ENCODE measurements at places on chromosomes 11 and 22. TPM values are rescaled to one million over a fixed set of nuclear protein-coding genes. Genes with fewer than 3 reads are reported as not detected.
A peak's percentile ranks its signal among the peaks of the same experiment; 100 is the strongest.

GRCh38 chr11:76135491-76135890, 70.8 kb downstream of the WNT11 start:
- no peak overlapping the region for H3K27ac ChIP-seq
- H3K4me1 ChIP-seq, result peaks cover 12% of the 10 kb centered on the region
- H3K36me3 ChIP-seq, result peaks cover 28% of the 10 kb centered on the region
- H3K4me3 ChIP-seq, result no peak overlapping the region
- no peaks in the 10 kb centered on the region for H3K27me3 ChIP-seq

DNA sequence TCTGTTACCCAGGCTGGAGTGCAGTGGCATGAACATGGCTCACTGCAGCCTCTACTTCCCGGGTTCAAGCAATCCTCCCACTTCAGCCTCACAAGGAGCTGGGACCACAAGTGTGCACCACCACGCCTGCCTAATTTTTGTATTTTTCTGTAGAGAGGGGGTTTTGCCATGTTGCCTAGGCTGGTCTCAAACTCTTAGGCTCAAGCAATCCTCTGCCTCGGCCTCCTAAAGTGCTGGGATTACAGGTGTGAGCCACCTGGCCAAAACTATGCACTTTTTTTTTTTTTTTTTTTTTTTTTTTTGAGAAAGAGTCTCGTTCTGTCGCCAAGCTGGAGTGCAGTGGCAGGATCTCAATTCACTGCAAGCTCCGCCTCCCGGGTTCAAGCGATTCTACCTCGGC, 12.4 kb upstream of the CLDN5 start:
- H3K27ac ChIP-seq, result no peak overlapping the region
- peaks cover 9% of the 10 kb centered on the region for H3K27me3 ChIP-seq
- no peaks in the 10 kb centered on the region for H3K4me1 ChIP-seq
- no peak for DNase-seq

Gene LRP5
- 64.7 TPM for total RNA-seq

Gene MUC2
- total RNA-seq, result 0.43 TPM

Gene NCF4
- 6.4 TPM for total RNA-seq

GRCh38 chr22:24087071-24087795, 76.1 kb downstream of the CABIN1 start:
- no peak for DNase-seq
- H3K36me3 ChIP-seq, result peaks cover 67% of the 10 kb centered on the region
- H3K4me1 ChIP-seq, result no peaks in the 10 kb centered on the region
- H3K27ac ChIP-seq, result no peak overlapping the region
- H3K4me3 ChIP-seq, result no peak overlapping the region

DNA sequence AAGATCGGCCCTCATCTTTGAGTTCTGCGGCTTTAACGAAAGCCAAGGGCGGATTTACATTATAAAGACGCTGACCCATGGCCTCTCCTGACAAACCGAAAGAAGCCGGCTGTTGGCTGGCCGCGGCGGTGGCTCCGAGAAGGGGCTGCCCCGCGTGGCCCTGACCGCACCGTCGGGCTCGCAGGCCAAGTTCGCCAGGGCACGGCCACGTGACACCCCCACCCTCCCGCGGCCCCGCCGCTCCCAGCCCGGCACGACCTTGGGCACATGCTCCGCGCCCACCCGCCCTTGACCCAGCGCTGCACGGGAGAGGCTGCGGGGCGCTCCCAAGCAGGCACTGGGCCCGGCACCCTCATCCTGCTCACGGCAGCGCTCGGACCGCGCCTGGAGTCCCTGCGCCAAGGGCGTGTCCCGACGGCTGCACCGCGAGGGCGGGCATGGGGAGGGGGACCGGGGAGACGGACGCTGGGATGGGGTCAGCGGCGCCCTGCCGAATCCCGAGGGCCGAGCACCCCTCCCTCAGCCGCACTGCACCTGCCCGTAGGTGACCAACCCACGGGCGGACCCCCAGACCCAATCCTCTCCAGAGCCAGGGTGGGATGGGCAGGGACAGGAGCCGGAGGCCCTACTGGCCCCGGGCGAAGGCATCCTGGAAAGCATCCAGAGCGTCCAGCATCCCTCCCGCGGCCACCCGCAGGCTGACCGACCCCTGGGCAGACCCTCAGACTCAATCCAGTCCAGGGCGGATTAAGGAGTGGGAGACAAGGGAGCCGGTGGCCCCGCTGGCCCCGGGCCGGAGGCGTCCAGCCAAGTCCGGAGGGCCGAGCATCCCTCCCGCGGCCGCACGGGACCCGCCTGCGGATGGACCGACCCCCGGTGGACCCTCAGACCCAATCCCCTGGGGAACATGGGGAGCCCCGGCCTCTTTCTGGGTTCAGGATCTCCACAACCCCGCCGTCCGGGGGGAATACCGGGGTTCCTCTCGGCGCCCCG, 759 bp downstream of the CPT1A start:
- H3K27me3 ChIP-seq, result no peaks in the 10 kb centered on the region
- peak; percentile 82 for DNase-seq
- peak overlapping the region; percentile 86 for H3K4me3 ChIP-seq
- peaks cover 58% of the 10 kb centered on the region for H3K4me1 ChIP-seq
- H3K36me3 ChIP-seq, result no peaks in the 10 kb centered on the region

DNA sequence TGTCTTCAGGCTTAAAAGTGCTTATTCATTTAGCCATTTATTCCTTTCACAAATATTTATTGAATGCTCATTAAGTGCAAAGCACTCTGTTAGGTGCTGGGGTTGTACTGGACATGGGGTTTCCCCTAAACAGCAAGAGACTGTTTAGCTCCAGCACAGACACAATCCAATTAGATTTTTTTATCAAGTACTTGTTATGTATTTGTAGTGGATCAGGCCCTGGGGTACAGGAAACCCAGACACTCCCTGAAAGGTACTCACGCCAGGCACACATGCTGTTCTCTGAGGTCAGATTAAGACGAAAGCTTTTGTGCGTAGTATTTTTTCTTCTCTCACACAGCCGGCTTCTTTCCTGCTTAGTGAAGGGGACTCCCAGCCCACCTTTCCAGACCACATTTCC, 218.1 kb upstream of the PLET1 start:
- no peaks in the 10 kb centered on the region for H3K4me1 ChIP-seq
- DNase-seq, result peak; percentile 14
- no peaks in the 10 kb centered on the region for H3K27me3 ChIP-seq

DNA sequence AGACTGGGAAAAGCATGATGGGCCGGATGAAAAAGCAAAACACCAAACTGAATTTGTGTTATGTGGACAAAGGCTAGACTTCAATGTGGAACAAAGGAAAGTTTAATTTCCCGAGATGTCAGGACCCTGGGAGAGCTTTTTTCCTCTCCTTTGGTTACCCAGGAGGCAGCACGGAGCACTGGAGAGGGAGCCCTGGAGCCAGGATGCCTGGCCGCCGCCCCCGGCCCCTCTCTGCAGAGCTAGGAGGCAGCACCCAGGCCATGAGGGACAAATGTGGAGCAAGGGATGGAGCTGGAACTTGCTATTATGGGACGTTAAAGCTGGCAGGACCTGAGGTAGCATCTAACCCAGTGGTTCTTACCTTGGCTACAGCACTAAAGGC, 108.9 kb downstream of the MORC2 start:
- H3K27ac ChIP-seq, result no peak overlapping the region
- no peaks in the 10 kb centered on the region for H3K4me1 ChIP-seq
- no peak for DNase-seq
- no peaks in the 10 kb centered on the region for H3K36me3 ChIP-seq

Gene RAB36
- total RNA-seq, result 0.58 TPM

GRCh38 chr11:35683728-35684339, 21.3 kb downstream of the TRIM44 start:
- peaks cover 22% of the 10 kb centered on the region for H3K4me1 ChIP-seq
- H3K27ac ChIP-seq, result no peak overlapping the region
- peaks cover 34% of the 10 kb centered on the region for H3K36me3 ChIP-seq
- no peaks in the 10 kb centered on the region for H3K27me3 ChIP-seq
- DNase-seq, result no peak
- H3K4me3 ChIP-seq, result no peak overlapping the region

Gene NPAS4
- total RNA-seq, result not detected

DNA sequence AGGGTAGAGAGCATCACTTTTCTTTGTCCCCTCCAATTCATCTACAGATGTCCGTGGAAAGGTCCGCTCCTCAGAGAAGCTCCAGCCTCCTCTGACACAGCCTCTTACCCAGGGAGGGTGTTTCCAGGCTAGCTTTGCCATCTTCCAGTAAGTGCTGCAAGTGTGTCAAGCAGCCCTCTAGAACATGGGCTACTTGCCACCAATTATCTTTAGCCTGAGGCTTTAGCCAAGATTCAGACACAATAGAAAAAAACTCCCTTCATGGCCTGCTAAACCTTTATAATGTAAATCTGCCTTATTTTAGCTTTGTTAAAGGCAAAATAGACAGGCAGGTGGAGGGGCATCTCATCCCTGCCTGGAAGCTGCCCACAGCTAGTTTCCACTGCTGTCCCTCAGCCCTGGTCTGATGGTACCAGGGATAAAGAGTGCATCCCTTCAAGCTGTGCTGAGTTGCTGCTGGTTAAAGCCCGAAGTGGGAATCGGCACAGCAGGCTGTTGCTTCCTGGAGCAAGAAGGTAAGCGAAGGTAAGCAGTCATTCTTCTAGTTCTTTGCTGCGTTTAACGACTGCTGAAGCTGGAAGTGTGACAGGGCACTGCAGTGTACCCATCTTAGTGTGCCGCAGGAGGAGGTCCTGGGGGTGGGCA, 190.1 kb upstream of the E2F8 start:
- H3K27ac ChIP-seq, result peak overlapping the region; percentile 76
- H3K4me3 ChIP-seq, result no peak overlapping the region
- H3K36me3 ChIP-seq, result no peaks in the 10 kb centered on the region
- H3K4me1 ChIP-seq, result peaks cover 32% of the 10 kb centered on the region

Gene SPINDOC
- total RNA-seq, result 13.6 TPM

DNA sequence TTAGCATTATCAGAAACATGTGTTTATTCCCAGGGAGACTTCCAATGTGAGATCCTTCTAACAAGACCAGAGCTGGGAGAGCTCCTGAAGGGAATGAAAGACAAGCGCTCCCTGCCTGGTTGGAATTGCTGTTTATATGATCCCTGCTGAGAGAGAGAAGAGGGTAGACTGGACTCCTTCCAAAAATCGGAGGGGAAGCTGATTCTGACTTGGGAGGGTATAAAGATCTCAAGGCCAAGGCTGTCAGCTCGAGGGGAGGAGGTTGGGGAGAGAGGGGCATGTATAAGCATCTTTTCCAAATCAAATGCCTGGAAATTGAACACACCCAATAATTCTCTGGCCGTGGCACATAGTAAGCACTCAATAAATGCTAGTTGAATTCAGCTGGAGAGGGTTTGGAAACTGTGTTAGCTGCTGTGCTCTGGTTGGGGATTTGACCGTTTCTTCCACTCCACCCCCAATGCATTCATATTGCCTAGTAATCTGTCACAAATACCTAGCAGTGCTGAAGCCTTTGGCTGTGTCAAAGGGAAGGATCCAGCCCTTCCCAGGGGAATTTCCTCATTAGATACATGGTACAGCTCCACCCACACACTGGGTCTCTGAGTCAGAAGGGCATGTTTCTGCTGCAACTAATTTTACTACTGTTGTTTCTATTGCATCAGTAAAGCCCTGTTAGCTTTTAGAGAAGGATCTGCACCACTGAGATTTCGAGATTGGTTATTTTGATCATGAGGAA, 61.5 kb downstream of the CACNG2 start:
- no peaks in the 10 kb centered on the region for H3K4me1 ChIP-seq
- no peak overlapping the region for H3K27ac ChIP-seq
- no peaks in the 10 kb centered on the region for H3K27me3 ChIP-seq
- no peaks in the 10 kb centered on the region for H3K36me3 ChIP-seq
- H3K4me3 ChIP-seq, result no peak overlapping the region

DNA sequence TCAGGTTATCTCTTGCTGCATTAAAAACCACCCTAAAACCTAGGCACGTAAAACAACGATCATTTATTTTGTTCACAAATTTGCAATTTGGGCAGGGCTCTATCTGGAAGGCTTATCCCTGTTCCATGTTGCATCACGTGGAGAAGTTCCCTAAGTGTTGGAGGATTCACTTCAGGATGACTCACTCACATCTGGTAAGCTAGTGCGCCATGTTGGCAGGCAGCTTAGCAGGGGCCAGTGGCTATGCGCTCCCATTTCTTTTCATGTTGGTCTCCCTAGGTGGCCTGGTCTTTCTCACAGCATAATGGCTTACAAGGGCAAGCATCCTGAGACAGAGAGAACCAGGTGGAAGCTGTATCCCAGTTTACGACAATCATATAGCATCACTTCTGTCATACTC, 226.8 kb downstream of the BLID start:
- H3K36me3 ChIP-seq, result no peaks in the 10 kb centered on the region
- no peak overlapping the region for H3K4me3 ChIP-seq
- DNase-seq, result no peak
- H3K27me3 ChIP-seq, result no peaks in the 10 kb centered on the region

DNA sequence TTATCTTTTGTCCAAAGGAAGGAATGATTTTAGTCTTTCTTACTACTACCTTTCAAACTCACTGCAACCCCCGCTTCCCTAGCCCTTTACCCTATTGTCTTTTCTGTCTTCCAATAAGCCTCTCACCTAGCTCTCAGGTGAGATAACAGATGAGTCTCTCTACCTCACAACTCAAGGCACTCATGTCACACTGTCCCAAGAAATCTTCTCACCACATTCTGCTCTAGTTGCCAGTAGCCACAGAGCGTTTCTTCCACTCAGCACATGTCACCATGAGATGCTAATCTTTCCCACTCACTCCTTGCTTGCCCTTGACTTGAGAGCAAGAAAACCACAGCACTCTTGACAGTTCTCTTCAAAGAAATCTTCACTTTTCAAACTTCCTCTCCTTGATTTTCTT, 32.7 kb upstream of the TMEM41B start:
- peak; percentile 24 for DNase-seq
- no peak overlapping the region for H3K27ac ChIP-seq

- H3K36me3 ChIP-seq, result no peaks in the 10 kb centered on the region
- H3K4me1 ChIP-seq, result no peaks in the 10 kb centered on the region
- no peak overlapping the region for H3K27ac ChIP-seq
- H3K4me3 ChIP-seq, result no peak overlapping the region
Observed at GRCh38 chr11:22304337-22304961, 33.7 kb upstream of the SLC17A6 start.

DNA sequence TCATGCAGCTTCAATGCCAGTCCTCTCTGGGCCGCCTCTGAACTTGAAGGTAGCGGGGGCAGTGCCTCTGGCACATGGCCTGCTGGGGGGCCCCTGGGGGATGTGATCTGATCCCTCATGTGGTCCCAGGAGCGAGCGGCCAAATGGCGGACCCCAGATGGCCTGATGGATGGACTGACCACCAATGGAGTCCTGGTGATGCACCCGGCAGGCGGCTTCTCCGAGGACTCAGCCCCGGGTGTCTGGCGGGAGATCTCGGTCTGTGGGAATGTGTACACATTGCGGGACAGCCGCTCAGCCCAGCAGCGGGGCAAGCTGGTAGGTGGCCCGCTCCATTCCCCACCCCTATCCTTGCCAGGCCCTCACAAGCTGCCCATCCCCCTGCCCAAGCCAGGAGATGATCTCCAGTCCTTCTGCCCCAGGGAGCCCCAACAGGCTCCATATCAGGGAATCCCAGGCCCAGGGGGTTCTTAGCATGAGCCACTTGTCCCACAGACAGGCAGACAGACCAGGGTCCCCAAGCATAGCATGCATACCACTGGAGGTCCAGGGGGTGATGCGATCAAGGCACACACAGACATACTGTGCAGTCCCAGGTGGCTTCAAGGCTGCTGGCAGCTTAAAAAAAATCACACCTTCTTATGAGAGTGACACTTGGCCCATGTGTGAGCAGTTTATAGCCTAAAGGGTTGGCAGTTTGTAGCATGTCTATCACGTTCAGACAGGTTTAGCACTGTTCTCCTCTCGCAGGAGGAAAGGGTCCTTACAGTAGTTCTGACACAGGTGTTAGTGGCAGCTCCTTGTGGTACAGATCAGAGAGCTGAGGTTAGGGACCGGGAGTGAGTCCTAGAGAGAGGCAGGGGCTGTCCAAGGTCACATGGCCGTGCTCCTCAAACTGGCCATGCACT, 6.4 kb upstream of the DPP3 start:
- H3K27me3 ChIP-seq, result no peaks in the 10 kb centered on the region
- H3K36me3 ChIP-seq, result peaks cover 23% of the 10 kb centered on the region
- no peak overlapping the region for H3K4me3 ChIP-seq

Measured in stomach (tissue), 19 donors.